ENCODE measurements at places on chromosomes 12 and 14.

DNA sequence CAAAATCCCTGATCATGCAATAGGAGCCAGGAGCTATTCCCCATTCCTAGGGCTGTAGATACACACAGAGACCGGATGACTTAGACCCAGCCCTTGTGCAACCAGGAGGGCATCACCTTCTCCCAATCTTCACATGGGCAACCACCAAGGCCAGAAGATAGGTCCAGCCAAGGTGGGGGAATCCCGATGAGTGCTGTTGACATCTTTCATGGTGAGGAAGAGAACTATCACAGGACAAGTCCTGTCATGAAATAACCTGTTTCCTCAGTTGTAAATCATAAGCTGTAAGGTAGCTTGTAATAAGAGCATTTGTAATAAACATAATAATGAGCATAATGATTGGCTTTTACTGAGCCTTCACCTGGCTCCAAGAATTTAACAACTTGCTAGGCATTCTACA, 89.5 kb downstream of the GCH1 start:
- DNase-seq = peak; percentile 78

GRCh38 chr14:23922545-23922944, 31.0 kb upstream of the DHRS4 start:
- no peak for DNase-seq

- peak; percentile 54 for DNase-seq
These were observed 167.5 kb downstream of the PPM1H start for GRCh38 chr12:62767496-62767895.

DNA sequence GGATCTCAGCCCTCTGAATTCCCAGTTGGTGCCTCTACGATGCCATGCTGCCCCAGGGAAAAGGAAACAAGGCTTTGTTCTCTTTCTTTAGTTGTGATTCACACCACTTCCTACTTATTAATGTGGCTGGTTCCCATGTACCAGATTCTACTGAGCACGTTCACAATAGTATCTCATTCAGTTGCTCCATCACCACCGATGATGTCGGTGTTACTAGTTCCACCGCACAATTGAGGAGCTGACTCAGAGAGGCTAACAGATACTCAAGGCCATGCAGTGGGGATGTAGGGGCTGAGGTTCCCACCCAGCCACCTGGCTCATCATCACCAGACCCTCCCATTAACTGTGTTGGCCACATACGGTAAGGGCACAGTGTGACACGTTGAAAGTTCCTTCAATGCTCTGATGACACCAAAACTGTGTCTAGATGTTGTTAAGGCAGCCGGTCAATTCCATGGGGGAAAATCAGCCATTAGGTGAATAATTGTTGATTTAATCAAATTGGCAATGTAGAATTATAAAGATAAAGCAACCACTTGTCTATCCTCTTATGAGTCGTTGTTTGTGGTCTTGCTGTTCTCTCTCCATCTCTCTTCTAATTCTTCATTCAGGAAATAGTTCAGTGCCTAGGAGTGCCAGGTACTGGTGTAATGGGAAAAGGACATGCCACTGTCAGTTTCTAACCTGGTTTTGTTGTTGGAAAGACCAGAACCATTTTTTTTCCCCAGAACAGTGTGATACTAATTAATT, 244.2 kb upstream of the CRY1 start:
- DNase-seq = peak; percentile 95

- no peak for DNase-seq
These were observed 68.6 kb upstream of the SRRM4 start for GRCh38 chr12:118912697-118913270.

GRCh38 chr12:130116791-130117190, 45.5 kb upstream of the FZD10 start:
- DNase-seq = peak; percentile 35

All from epithelial cell of esophagus (primary cell).